Epithelial cell of proximal tubule (primary cell): ENCODE measurements at places on chromosomes 7 and 10. TPM values are rescaled to one million over a fixed set of nuclear protein-coding genes. Genes with fewer than 3 reads are reported as not detected.

UPK3BL1 gene
- 12.1 and 17.3 TPM in 2 replicates for total RNA-seq

ELN gene
- 0.12 TPM in 1 of 2 replicates, not detected in the other for total RNA-seq

SHH gene
- total RNA-seq = 1.7 and 4.4 TPM in 2 replicates

ZMIZ1 gene
- total RNA-seq = 16.5 and 21.4 TPM in 2 replicates

HOXA5 gene
- 20.1 and 47.6 TPM in 2 replicates for total RNA-seq

CLCN1 gene
- total RNA-seq = not detected in 2 replicates

AGR2 gene
- total RNA-seq = 11.9 and 29.4 TPM in 2 replicates

SLC13A1 gene
- not detected in 2 replicates for total RNA-seq

OR6B1 gene
- total RNA-seq = not detected in 2 replicates

NT5C3A gene
- total RNA-seq = 16.4 and 18.2 TPM in 2 replicates
